Ureter (tissue), 1 donor: ENCODE measurements at places on chromosomes 3 and 15.

GRCh38 chr3:5762506-5762905, 575.0 kb downstream of the EDEM1 start:
- DNase-seq, result no peak

DNA sequence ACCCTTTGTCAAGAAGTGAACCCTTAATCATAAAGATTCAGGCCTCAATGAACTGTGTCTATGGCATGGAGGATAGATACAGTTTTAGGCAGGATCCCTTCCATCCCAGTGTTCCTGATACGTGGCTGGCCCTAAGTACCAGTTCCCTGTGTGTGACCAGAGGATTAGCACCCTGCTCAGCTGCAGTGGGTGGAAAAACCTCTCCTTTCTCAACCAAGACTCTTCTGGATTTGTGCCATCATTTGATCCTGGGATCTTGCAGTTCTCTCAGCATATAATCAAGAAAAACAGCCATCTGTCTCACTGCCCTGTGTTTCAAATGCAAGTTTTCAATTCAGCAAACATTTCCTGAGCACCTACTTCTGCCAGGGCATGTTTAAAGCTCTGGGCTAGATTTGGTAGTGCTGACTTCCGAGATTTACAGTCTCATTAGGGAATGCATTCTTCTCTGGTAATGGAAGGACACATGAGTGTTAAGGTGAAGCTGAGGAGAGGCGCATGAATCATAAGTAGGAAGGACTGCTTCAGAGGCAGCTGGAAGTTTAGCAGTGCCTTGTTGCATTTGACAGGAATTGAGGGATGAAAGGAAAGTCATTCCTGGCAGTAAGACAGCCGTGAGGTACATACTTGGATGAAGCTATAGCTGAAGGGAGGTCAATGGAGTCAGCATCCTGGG, 388.3 kb downstream of the MFSD1 start:
- no peak for DNase-seq

DNA sequence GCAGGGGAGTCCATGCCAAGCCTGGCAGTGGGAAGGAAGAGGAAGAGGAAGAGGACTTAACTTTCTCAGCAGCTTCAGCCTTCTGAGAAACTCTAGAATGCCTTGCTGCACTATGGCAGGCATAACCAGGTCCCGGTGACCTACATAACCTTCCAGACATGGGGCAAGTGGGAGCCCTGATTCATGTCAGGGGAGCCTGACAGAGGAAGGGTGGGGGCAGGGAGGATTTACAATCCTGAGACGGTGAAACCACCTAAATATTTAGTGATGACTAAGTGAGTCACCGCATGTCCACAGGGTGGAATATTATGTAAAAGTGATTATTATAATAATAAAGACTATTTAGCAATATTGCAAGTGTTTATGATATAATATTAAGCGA, 46.7 kb downstream of the AMOTL2 start:
- no peak for DNase-seq

DNA sequence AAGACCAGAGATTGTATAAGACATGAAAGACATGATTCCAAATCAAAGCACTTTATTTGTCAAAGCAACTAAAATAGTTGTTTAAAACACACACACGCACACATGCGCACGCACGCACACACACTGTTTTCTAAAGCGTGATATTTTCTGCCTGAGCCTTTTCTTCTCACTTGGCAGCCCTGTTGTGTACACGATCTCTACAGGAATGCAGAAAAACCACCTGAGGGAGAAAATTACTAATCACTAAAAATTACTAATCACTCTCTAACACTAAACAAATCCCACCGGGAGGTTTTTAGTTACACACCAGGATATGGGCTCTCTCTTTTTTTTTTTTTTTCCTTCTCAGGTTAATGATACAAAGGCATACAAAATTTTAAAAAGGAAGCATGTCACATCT, 160.1 kb upstream of the ATP11B start:
- no peak for DNase-seq

GRCh38 chr3:136645915-136646314, 106.3 kb downstream of the STAG1 start:
- DNase-seq, result no peak

DNA sequence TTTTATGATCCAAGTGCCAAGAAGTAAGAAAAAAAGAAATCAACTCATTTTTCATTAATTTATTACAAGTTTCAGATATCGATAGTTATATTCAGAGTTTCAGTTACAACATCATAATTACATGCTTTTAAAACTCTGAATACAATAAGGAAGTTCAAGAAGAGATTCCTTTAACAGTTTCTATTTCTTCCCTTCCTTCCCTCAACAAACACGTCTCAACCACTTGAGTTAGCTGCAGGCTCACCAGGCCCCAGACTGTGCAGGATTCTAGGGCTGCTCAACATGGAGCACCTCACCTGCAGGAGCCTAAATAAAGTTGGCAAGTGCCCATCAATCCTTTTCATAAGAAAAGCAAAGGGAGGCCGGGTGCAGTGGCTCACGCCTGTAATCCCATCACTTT, 79.2 kb upstream of the FNDC3B start:
- no peak for DNase-seq
